ENCODE measurements at places on chromosomes 7 and 10.
A peak's percentile ranks its signal among the peaks of the same experiment; 100 is the strongest.

GRCh38 chr7:67913604-67914003 lies 917.0 kb downstream of the TYW1 start:
- no peak for DNase-seq

- DNase-seq = peak; percentile 32
Observed at GRCh38 chr7:132422502-132423111, 153.7 kb downstream of the PLXNA4 start.

DNA sequence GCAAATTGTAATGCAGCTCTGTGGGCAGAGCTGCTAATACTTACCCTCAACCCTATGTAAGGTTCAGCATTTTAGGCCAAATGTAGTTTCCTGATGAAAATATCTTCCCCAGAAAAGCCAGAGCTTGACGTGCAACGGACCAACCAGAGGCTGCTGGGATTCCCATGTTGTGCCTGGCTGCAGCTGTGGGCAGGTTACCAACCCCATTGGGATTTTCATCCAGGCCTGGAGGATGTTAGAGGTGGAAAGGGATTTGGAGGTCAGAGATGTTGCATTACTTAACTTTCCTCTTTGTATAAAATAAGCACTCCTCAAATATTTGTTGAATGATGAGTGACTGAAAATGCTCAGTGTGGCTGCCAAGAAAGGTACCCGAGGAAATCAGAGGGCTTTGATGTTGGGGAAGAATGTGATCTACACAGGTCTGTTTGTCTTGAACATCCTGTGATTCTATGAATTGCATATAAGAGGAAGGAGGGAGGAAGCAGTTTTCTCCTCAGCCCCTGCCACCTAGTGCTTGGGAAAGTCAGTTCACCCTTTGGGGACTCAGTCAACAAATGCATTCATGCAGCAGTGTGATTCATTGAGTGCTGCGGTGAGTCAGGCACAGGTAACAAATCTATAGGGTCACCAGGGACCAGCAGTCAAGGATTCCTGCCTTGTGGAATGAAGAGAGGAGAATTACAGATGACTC lies 487.2 kb downstream of the RPS24 start:
- DNase-seq = no peak

DNA sequence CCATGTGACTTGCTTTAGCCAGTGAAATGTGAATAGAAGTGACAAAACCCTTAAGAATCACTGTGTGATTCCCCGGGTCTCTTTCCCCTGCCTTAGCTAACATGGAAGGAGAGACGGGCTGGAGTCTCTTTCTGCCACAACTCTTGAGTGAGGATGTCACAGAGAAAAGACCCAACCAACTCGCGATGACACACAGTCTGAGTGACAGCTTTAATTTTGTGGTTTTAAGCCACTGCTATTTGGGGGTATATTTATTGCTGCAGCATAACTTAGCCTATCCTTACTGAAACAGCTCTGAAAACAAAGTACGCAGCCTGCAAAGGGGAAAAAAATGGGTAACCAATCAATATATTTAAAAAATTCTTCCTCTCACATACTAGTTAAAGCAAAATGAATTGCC lies 319.4 kb downstream of the CALN1 start:
- no peak for DNase-seq
